ENCODE measurements at places on chromosomes 5 and 9. TPM values are rescaled to one million over a fixed set of nuclear protein-coding genes. Genes with fewer than 3 reads are reported as not detected.

The TAF1L gene
- not detected for total RNA-seq

DNA sequence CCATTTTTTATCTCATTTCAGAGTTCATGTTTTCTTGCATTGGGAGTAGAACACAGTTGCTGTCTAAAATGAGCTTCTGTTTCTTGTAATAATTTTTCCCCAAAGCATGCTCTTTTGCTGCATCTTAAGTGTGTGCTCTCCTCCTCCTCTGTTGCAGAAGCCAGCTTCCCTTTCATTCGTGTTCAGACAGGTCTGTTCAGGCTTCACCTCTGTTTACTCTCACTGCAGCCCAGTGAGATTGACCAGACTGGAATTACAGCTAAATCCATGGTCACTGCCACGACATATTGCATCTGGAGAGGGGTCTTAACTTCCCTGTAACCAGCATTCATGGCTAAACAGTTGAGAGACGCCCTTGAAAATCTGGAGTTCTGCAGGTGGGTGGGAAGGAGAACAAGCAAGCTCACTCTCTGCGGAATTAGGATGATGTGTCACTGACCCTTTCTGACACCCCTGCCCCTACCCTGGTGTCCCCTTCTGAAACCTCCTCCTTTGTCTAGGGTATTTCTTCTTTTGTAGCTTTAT lies 223.2 kb downstream of the FSTL4 start:
- no peak for DNase-seq

GRCh38 chr9:6757132-6757455 lies 679 bp upstream of the KDM4C start:
- DNase-seq, result no peak

The SEMA6A gene
- total RNA-seq, result 4.5 TPM

The RAPGEF1 gene
- 115 TPM for total RNA-seq

The ISOC1 gene
- total RNA-seq, result 73.7 TPM

The OR1Q1 gene
- not detected for total RNA-seq
